ENCODE measurements at places on chromosomes 6 and 20. TPM values are rescaled to one million over a fixed set of nuclear protein-coding genes. Genes with fewer than 3 reads are reported as not detected.

SIRPD gene
- total RNA-seq = not detected

SMIM29 gene
- total RNA-seq = 53.3 TPM

MAFB gene
- 0.97 TPM for total RNA-seq

EBF4 gene
- total RNA-seq = 0.40 TPM

DNA sequence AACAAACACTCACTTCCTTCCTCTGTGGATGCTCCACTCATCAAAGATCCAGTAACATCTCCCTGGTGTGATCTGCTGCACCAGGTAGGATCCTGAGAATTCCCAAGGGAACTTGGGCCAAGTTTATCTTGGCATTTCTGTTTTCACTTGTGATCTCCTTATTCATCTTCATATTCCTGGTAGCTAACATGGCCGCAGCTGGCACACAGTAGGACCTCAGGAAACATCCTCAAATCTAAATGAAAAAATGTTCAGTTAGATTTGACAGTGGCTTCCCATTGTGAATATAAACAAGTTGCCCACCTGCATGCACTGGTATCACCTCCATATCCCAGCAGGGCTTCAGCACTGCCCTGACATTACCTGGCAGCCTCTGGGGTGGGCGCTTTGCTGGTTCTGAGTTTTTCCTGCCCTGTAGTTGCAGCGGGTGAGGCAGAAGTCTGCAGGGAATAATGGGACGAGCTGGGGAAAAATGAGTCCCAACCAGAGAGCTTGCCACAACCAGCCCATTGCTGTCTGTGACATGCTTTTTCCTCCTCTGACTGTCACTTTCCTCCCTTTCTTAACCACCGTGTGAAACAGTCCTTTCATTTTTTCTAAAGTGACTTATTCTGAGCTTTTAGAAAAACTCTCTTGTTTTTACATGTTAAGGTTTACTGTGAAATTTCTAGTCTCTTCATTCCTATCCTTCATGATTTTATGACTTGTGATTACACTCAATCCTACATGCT, 9.4 kb upstream of the DSTN start:
- DNase-seq = no peak

- no peak for DNase-seq
Measured at GRCh38 chr6:169185011-169185521, 68.6 kb downstream of the THBS2 start.

DNA sequence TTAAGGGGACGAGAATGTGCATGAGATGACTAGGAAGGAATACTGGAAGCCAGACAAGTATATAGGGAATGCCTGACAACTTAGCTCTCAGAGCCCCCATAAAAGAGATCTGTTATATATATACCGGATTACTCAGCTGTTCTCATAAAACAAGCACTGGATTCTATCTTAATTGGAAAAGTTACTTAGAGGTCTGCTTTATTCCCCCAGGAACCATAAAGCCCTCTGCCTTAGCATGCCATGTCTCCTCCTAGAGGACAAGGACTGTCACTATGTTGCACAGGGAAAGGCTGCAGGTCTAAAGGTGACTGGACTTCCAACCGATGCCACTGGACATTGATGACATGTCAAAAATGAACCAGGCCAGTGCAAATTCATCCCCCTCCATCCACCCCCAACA, 6.4 kb downstream of the EXOC2 start:
- DNase-seq = no peak

DNA sequence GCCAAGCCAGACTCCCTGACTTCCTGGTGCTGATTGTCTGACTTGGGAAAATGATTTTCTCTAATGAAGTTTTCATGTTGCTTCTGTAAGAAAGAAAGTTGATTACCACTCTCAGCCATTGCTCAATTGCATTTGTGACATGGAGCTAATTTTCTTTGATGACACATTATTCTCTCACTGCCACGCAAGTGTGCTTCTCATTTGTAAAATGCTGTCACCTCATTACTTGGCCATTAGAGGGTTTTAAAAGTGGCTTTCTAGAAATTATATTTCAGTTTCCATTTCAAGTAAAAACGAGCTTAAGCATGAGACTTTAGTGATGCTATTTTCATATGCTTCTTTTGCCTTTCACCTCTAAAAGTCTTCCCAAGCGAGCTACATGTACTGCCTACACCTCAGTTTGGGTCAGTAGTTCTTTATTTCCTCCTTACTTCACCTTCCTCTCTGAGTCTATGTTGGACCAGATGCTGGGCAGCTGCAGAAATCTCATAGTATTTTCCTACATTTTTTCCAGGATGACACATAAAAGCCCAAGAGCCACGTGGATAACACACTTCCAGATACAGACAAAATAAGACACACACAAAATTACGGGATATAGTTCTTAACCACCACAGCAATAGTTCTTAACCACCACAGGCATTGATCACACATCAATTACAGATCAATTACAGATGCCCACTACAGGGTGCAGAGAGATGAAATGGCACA, 6.3 kb upstream of the FAM210B start:
- no peak for DNase-seq

DNA sequence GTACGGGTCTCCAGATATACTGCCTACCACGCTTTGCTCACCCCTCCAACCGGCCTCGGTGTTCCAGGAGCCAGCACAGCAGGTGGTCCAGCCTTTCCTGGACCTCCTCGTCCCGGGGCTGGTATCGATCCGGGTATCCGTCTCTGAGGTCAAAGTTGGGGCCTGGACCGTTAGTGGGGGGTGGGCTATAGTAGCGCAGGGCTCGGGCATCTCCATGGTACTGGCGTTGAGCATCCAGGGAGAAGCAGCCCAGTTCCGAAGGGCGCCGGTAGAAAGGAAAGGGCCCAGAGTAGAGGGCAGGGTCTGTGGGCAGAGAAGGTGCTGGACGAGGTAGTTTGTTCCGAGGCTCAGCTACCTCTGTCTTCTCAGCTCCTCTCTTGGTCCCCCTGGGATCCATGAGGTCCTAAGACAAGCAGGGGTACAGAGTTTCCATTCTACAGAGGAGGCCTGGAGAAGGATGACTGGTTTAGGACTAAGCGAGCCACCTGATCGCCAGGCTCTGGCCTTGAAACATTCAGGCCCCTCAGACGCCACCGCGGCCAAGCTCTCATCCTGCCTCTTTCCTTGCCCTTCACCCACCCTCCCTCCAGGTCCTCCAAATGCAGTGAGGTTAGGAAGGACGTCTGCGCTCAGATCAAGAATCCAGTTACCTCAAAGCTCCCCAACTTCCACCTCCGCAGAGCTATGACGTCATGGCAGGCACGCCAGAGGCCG, 502 bp downstream of the DXO start:
- no peak for DNase-seq

DNA sequence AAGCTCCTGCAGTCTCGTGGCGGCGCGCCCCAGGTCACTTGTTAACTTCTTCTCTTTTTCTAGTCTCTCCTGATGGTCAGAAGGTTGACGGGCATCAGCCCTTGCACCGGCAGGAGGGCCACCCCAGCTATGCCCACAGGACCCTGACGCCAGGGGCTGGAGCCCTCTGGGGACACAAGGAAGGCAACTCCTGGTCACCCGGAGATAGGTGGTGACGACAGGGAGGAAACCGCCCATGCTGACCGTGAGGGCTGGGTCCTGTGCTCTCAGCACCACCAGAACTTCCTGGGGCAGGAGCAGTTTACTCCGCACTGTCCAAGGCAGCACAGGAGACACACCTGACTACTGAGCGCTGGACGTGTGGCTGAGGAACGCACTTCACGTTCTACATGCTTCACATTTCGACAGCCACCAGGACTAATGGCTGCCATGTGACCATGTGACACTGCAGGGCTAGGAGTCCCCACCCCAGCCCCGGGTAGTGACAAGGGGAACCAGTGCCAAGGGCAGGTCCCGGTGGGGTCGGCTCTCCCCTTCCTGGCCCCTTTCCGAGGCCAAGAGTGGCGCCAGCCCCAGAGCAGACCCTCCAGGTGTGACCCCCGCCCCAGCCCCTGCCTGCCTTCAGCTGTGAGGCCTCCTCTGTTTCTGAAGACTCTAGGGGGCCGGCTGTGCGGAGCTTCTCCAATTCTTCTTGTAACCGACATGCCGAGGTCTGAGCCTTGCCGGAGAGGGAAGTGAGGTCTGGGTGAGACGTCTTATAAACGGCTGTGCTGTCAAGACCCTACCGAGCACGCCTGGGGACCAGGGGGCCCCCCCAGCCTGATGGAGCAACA, 45.2 kb downstream of the DSTN start:
- DNase-seq = no peak

- DNase-seq = no peak
Measured at GRCh38 chr6:115058414-115059211, 715.8 kb upstream of the HS3ST5 start.

All from Daoy (cell line).